ENCODE measurements at places on chromosomes 7 and 10. TPM values are rescaled to one million over a fixed set of nuclear protein-coding genes. Genes with fewer than 3 reads are reported as not detected.

GRCh38 chr10:96289218-96289910, 14.9 kb upstream of the DNTT start:
- no peak for DNase-seq
- peaks cover 15% of the 10 kb centered on the region for H3K4me1 ChIP-seq
- H3K36me3 ChIP-seq, result no peaks in the 10 kb centered on the region

DNA sequence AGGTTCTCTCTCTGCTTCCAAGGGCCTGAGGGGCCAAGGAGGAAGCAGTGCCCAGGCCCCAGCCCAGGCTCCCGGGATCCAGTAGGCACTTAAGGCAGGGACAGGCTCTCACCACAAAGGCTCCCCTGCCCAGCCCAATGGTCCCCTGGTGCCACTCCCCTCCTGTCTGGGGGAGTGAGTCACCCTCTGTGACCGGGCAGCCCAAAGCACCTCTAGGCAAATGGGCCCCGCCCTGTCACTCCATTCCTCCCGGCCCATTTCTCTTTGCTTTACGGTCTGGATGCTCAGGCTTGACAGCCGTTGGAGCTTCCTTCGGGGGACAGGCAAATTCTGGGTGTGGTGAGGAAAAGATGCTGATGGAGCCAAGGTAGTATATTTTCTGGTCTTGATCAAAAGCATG, at the start of gene CALHM3:
TSS of gene CALHM3 (minus strand) at position 106 of the 400 bp plus-strand sequence. CDS start 208 bp downstream, outside the sequence.
- H3K4me1 ChIP-seq, result peaks cover 14% of the 10 kb centered on the region

DNA sequence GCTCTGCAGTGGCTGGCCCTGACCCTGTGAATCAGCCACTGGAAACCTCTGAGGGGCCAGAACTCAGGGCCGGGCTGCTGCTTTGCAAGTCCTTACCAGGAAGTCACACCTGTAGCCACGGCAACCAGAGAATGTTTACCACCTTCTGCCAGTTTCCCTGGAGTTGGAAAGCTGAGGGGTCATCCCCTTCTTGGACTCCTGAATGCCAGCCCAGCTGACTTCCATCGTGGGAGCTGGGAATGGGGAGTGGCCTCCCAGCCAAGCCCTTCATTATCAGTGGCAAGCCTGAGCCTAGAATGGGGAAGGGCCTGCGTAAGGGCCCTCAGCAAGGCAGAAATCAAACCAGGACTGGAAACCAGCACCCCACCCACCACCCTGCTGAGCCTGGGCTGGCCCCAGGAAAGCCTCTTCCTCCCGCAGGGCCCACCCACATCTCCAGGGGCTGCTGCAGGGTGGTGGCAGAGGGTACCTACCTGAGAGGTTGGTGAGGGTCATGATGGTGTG, 6.5 kb upstream of the CRHR2 start:
- no peak overlapping the region for H3K4me3 ChIP-seq
- no peak overlapping the region for H3K27ac ChIP-seq
- H3K36me3 ChIP-seq, result no peaks in the 10 kb centered on the region
- peaks cover 25% of the 10 kb centered on the region for H3K27me3 ChIP-seq
- peaks cover 2% of the 10 kb centered on the region for H3K4me1 ChIP-seq

DNA sequence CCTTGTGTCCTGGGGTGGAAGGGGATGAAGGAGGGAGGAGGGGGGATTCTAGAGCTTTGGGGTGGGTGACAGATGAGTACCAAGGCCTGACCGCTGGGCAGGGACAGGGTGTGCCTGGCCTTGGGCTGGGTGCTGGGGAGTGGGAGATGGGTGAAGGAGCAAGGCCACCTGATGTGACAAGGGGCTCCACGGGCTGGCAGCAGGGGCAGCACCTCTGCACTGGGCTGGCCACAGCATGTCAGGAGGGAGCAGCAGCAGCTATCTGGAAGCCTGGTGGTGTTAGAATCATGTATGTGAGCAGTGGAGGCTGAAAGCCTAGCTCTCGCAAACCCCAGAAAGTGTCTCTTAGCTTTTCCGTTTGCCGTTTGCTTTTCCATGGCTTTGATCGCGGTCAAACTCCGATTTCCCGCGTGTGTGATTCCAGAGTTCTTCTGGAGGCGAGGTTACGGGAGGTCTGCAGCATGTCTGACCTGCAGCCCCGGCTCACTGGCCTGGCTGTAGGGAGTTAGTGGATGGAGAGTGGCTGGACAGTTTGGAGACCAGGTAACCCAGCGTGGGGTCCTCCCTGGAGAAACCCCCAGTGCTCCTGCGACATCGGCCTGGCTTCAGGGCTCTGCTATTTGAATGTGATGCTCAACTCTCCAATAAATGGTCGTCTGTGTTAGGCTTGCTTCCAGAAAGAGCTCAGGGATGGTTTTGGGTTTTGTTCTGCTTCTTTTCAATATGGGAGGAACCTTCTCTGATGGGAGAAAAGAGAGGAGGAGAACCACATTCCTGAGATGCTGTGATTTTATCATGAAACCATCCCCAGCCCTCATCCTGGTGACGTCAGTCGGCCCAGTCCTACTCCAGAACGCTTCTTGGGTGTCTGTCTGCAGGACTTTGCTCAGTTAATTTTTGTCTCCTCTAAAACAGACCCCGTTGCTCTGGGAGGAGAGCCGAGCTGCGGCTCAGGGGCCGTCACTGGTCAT, 105.5 kb downstream of the CUX1 start:
- no peak overlapping the region for H3K4me3 ChIP-seq
- H3K27ac ChIP-seq, result no peak overlapping the region
- H3K4me1 ChIP-seq, result peaks cover 8% of the 10 kb centered on the region

DNA sequence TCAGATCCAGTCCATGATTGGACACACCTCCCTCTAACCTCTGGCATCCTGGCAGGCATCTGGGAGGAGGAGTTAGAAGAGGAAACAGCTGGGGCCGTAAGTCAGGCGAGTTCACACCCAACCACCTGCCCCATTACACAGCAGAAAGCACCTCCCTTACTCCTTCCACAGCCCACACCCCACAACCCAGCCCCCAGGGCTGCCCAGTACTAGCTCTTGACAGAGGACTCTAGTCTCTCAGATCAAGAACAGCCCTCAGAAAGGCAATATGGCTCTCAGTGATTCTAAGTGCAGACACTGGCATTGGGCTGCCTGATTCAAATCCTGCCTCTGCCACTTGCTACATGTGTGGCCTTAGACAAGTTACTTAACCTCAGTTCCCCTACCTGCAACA, 34.1 kb downstream of the KCNMA1 start:
- no peak for DNase-seq
- H3K4me3 ChIP-seq, result no peak overlapping the region
- H3K4me1 ChIP-seq, result peaks cover 5% of the 10 kb centered on the region
- no peaks in the 10 kb centered on the region for H3K27me3 ChIP-seq
- no peaks in the 10 kb centered on the region for H3K36me3 ChIP-seq

DNA sequence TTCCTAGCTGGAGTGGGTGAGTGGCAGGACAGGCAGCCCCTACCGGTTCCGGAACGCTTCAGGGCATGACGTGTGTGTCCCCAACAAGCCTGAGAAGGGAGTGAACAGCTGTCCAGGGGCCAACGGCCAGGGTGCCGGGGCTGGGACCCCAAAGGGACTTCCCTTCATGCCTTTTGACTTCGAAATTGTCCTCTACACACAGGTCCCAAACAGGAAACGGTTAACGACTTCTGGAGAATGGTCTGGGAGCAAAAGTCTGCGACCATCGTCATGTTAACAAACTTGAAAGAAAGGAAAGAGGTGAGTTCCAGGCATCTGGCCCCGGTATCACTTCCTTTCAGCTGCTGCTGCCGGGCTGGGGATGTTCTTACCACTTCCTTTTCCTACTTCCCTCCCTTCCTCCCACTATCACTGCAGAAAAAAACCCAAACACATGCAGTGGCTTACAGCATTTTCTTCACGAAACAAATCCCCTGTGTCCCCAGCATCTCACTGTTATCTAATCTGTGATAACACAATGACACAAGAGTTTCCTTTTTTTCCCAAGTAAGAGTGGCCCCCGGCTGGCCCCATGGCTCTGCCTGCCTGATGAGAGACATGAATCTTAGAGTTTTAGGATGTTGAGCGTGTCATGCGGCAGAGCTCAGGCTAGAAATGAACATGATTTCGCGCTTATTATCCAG, 63.2 kb downstream of the MKI67 start:
- H3K4me3 ChIP-seq, result peak overlapping the region; percentile 77
- H3K27ac ChIP-seq, result peak overlapping the region; percentile 96
- peaks cover 81% of the 10 kb centered on the region for H3K36me3 ChIP-seq
- H3K27me3 ChIP-seq, result no peaks in the 10 kb centered on the region
- peaks cover 57% of the 10 kb centered on the region for H3K4me1 ChIP-seq

DNA sequence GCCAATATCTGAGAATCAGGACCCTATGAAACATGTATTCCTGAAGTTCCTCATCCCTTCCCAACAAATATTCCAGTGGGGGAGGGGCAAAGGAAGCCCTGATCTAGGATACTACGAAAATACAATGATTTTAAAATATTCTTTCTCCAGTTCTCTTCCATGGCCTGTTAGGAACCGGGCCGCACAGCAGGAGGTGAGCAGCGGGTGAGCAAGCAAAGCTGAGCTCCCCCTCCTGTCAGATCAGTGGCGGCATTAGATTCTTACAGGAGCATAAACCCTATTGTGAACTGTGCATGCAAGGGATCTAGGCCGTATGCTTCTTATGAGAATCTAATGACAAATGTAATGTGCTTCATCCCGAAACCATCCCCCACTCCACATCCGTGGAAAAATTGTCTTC, 370.8 kb downstream of the WDR11 start:
- H3K27ac ChIP-seq, result no peak overlapping the region
- H3K4me3 ChIP-seq, result no peak overlapping the region
- H3K27me3 ChIP-seq, result no peaks in the 10 kb centered on the region
- H3K36me3 ChIP-seq, result no peaks in the 10 kb centered on the region
- no peaks in the 10 kb centered on the region for H3K4me1 ChIP-seq

SMKR1 gene
- 6.1 TPM for total RNA-seq

PRLHR gene
- total RNA-seq, result not detected

ERVW-1 gene
- not detected for total RNA-seq

POP7 gene
- total RNA-seq, result 77.3 TPM

ZNF853 gene
- 0.42 TPM for total RNA-seq

Measured in activated CD4-positive, alpha-beta T cell treated with anti-CD3 and anti-CD28 coated beads, Interleukin-2, amount 10 ng/mL, durations not matched to agents 24 days and 14 days (primary cell).